ENCODE measurements at places on chromosomes 11 and 22.

DNA sequence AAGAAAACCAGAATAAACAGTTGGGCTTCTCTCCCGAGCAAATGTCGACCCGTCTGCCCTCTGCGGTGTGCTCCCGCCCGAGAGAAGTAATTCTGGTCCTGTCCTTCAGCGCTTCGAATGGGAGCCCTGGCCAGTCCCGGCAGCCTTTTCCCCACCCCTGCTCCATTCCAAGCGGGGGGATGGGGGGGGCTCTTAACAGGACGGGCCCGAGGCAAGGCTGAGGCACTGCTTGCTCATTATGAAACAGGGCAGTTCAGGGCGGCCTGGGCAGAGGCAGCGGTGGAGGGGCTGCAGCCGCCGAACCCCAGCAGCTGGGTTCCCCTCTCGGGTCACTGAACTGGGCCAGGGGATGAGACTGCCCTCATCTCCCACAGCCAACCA is 9.1 kb downstream of the BACE1-AS start:
- no peak for DNase-seq

DNA sequence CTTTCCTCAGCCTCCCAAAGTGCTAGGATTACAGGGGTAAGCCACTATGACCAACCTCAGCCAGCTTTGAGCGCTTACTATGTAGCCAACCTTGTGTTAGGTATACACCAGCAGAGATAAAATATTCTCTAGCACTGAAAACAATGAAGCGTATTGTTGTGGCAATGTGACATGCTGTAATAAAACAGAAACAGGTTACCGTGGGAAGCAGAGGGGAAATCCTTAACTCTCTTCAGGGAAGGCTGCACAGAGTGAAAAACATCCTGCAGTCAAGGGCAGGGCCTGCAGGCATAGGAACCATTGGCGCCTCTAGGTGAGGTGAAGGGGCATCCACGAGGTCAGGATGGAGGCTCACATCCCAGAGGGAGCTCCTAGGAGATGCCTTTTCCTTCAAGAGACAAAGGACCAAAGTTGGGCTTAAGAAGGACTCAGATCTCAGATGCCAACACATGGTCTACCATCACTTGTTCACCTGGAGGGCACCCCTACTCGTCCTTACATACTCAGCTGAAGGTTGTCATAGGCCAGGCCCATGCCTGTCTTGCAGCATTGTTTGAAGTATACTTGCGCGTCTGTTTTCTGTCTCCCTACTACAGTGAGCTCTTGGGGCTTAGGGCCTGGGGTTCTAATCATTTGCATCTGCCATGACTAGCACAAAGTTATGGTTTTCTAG is 8.0 kb downstream of the POLD4 start:
- no peak for DNase-seq

DNA sequence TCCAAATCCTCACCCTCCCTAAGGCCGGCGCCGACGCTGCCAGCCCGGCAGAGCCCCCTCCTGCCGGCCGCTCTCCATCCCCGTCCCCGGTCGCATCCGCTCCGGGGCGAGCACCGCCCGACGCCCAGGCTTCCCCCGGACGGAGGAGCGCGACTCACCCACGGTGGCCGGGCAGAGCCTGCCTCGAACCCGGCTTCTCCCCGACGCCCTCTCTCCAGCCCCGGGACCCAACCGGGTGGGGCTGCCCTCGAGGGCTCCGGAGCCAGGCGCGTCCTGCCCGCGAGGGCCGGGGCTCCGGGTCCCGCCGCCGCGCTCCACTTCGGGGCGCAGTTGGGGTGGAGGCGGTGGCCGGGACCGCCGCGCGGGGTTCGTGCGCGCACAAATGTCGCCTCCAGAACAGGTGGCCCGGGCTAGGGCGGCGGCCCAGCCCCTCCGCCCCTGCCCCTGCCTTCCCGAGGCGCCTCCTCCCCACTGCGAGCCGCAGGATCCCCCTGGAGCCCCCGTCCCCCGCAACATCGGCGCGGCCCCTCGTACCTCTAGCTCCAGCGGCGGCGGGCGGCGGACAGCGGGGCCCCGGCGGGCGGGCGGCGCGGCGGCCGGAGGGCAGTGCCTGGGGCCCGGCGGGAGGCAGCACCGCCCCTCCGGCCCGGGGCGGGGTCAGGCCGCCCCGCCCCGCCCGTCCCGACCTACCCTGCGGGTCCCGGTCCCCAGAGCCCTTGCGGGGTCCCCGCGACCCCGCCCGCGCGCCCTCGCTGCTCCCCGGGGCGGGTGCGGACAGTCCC is at the start of gene A4GALT:
TSS of gene A4GALT (minus strand) at position 608 of the 782 bp plus-strand sequence. CDS start 26,919 bp downstream, outside the sequence.
- no peak for DNase-seq

- DNase-seq, result no peak
Observed at GRCh38 chr11:44010789-44011251, 37.0 kb upstream of the ACCSL start.

DNA sequence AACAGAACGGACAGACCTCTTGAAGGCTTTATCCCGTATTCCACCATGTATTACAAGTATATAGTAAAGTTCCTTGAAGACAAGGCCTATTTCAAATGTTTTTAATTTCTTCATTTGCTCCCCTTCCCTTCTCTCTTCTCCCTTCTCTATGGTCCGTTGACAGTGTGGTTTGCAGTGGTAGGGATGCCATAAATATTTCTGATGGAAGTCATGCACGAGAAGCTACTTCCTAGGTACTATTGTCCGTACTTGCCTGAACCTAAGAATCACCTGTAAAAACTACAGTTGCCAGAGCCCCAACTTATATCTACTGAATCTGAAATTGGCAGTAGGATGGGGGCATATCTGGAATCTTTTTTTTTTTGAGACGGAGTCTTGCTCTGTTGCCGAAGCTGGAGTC is 2.8 kb downstream of the PISD start:
- DNase-seq, result no peak

DNA sequence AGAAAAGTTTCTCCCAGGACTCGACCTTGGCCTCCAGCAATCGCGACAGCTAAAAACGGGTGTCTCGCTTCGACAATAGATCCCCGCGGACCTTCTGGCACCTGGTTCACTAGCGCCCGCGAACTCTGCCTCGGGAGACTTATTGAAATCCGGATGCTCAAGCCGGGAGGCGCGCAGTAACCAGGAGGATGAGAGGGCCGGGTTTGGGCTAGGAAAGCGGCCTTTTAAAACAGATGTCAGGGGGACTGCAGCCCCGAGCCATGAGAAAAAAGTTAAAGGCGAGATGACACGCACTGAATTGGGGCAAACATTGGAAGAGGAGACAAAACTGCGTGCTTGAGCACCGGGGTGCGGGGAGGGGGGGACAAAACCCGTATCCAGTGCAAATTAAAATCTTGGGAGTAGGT is 637 bp upstream of the ZBTB16 start:
- no peak for DNase-seq

GRCh38 chr11:34198523-34198922 is 93.1 kb downstream of the NAT10 start:
- DNase-seq, result no peak

DNA sequence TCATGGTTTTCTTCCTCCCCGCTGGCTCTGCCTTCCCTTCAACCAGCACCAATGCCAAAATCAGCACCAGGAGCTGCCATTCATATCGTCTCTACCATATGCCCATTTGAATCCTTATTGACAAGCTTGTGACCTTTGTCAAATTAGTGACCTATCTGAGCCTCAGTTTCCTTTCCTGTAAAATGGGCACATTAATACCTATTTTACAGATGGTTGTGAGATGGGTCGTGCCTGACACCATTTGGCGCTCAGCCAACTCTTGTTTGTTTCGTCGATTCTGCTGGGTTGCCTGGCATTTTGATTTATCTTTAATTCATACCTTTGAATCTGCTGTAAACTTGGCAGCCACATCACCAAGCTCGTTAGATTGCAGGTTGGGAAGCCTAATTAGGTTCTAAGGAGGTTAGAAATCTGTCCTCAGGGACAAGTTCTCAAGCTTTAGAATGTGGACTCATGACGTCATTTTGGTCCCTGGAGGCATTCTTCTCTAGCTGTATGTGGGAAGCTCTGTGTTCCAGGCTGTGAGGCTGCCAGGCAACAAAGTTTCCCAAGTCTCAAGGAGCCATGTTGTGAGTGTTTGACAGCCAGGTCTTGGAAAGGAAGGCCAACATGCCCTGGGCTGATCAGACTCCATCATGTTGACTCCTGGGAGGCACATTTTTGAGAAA is 61.0 kb downstream of the RPS6KA4 start:
- DNase-seq, result no peak

GRCh38 chr22:46815896-46816731 is 53.7 kb downstream of the TBC1D22A start:
- no peak for DNase-seq

Measured in right renal cortex interstitium (tissue), 3 donors.